Left lung (tissue), 14 donors: ENCODE measurements at places on chromosomes 1 and 21. TPM values are rescaled to one million over a fixed set of nuclear protein-coding genes. Genes with fewer than 3 reads are reported as not detected.
A peak's percentile ranks its signal among the peaks of the same experiment; 100 is the strongest.

- DNase-seq = no peak
Measured at GRCh38 chr1:157315544-157315943, 177.3 kb upstream of the ETV3 start.

- DNase-seq = no peak
Measured at GRCh38 chr21:37876561-37876960, 39.7 kb downstream of the KCNJ6 start.

DNA sequence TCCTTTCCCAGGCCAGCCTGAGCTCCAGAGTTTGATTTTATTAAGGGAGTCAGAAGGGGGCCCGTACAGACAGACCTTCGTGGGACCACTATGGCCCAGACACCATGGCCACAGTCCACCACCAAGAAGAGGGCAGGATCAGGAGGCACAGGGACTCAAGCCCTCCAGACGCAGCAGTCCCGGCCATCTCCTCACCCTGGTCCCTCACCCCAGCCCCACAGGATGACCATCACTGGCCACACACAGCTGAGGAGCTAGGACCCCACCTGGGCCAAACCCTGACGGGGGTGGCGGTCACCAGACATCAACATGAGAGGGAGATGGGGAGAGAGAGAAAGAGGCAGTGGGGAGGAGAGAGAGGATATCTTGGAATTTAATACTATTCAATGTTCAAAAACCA, 29.2 kb upstream of the AGPAT3 start:
- peak; percentile 31 for DNase-seq

- no peak for DNase-seq
Measured at GRCh38 chr1:160122978-160123495, 7.5 kb downstream of the ATP1A2 start.

DNA sequence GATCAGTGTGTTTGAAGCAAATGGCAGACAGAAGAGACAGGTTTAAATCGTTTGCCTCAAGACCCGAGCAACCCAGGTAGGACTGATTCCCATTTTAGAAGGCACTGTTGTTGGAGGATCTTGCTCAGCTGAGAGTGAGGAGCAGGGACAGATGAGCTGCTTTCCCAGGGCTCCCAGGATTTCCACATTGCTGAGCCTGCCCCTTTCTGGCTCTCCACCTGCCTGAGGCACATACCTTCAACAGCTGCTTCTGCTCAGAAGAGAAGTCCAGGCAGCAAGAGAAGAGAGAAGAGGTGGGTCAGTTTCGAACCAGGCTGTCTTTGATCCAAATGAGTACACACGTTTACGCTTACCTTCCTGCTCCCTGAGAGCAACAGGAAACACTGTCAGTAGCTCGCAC, 5.7 kb downstream of the TNNT2 start:
- DNase-seq = no peak

DNA sequence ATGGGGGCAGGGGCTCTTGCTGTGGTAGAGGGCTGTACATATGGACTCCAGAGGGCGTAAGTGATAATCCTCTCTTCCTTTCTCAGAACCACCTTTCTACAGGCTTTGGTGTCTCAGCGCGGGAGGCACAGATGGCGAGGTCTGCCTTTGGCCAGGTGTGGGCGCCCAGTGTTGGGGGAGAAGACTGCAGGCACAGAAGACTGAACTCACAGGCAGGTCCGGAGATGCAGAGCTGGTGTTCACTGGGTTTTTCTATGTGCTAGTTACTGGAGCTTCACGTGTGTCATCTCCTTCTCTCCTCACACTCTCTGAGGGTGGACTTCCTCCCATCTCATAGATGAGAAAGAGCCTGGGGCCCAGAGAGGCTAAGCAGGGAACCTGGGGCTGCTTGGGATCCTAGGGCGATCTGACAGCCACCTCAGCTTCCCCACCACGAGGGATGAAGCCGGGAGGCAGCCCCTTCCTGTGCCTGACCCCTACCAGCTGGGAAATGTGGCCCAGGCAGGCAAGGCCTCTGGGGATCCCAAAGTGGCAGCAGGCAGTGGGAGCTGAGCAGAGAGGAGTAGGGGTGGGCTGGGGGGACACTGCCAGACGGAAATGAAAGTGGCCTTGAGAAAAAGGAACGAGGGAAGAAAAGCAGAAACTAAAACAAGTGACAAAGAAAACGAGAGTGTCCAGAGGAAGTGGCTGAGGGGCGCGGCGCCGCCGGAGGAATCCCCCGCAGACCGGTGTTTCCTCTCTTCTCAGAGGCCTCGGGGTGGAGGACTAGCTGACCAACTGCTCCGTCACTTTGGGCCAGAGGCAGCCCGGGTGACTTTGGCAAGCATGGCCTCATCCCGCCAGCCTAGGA, 191.6 kb downstream of the HIVEP3 start:
- no peak for DNase-seq

- no peak for DNase-seq
Measured at GRCh38 chr1:58670181-58670580, 29.7 kb downstream of the MYSM1 start.

GRCh38 chr1:25700626-25701025, 84.0 kb downstream of the MAN1C1 start:
- no peak for DNase-seq

GRCh38 chr1:23793018-23793781, 2.3 kb downstream of the LYPLA2 start:
- no peak for DNase-seq

GRCh38 chr1:235516862-235517446, 12.7 kb upstream of the B3GALNT2 start:
- no peak for DNase-seq

DNA sequence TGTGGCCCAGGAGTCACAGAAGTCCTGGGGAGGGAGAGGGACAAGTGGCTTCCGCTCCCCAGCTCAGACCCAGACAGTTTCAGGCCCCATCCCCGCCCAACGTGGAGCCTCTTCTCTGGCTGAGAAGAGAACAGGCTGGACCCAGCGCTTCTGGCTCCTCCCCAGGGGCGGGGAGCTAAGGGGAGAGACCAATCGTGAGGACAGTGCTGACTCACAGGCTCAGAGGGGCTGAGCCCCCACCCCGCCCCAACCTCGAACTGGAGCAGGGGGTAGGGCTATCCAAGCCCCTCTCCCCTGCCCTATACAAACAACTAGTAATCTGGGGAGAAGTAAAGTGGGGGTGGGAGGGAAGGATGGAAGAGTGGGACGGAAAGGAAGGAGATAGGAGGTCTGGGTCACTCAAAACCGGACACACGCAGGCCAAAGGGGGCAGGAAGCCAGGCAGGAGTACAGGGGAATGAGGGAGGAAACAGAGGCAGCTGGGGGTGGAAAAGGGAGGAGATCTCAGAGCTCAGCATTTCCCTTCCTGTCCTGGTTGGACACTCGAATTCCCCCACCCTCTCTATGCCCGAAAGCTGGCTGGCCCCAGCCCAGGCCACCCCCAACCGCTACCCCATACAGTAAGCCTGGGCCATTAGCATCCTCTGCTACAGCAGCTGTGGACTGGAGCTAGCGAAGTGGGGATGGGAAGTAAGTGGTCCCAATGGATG, at the start of gene SHC1:
TSS of gene SHC1 (minus strand) at position 117 of the 710 bp plus-strand sequence. CDS start 221 bp downstream, outside the sequence.
- DNase-seq = peak; percentile 93

- DNase-seq = no peak
Measured at GRCh38 chr1:50279622-50280330, 143.5 kb downstream of the DMRTA2 start.

DNA sequence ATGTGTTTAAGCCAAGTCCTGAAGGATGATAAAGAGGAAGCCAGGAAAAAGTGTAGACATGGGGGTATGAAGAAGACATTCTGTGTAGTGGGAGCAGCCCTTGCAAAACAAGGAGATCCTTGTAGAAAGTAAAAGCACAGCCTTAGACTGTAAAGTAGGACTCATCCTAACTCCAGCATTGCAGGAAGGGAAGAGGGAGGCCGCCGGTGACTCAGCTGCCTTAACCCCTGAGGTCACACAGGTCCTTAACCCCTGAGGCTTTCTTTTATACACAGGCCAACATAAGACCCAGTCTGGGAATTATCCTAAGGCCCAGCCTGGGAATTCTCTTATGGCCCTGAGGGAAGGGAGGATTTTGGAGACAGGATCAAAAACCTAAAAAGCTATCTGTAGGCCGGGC, 18.0 kb downstream of the PGM1 start:
- DNase-seq = no peak

- no peak for DNase-seq
Measured at GRCh38 chr1:208521534-208521933, 277.4 kb upstream of the PLXNA2 start.

DNA sequence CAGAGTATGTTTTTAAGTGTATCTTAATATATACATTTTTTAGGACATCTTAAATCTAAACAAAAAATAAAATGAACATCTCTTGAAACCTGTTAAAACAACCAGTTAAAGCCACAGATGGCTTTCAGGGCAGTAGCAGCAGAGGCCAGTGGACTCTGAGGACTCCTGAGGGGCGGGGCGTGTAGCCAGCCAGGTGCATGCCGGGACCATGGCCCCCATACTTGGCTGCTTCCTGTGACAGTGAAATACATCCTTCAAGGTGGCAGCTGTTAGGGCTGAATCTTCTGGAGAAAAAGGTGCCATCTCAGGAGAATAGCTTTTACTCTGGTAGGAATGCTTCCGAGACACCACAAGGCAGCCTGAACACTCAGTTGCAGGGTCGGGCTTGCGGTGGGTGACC, 9.6 kb downstream of the RHOU start:
- no peak for DNase-seq

- no peak for DNase-seq
Measured at GRCh38 chr1:244283772-244284171, 167.9 kb downstream of the ADSS2 start.

DNA sequence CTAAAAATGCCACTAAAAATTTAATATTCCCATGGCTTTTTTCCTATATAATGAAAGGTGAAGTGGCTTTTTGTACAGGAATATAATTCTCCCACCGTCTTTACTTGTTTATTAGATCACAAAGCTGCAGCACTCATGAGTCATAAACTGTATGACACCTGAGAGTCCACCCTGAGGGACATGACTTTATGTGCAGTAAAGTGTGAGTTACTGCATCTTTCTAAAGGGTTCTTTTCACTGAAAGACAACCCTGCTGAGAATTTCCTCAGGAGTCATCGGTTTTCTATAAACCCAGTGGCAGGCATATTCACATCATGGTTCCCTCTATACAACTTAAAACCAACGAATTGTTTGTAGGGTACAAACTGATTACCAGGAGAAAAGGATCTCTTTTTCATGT, 77.4 kb downstream of the APP start:
- DNase-seq = no peak

- DNase-seq = no peak
Measured at GRCh38 chr1:89975540-89976125, 19.3 kb upstream of the ZNF326 start.

GRCh38 chr1:71967670-71968069, 314.7 kb downstream of the NEGR1 start:
- DNase-seq = no peak

GRCh38 chr1:233105225-233105624, 154.8 kb downstream of the NTPCR start:
- no peak for DNase-seq

- no peak for DNase-seq
Measured at GRCh38 chr1:197343663-197344273, 75.7 kb downstream of the CRB1 start.

DNA sequence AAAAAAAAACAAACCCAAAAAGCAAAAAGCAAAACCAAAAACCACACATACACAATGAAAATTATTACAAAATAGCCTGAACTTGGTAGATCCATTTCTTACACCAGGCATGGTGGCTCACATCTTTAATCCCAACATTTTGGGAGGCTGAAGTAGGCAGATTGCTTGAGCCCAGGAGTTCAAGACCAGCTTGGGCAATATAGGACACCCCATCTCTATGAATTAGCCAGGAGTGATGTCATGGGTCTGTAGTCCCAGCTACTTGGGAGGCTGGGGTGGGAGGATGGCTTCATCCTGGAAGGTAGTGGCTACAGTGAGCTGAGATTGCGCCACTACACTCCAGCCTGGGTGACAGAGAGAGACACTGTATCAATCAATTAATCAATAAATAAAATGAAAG, 42.1 kb upstream of the SCAF4 start:
- no peak for DNase-seq

DNA sequence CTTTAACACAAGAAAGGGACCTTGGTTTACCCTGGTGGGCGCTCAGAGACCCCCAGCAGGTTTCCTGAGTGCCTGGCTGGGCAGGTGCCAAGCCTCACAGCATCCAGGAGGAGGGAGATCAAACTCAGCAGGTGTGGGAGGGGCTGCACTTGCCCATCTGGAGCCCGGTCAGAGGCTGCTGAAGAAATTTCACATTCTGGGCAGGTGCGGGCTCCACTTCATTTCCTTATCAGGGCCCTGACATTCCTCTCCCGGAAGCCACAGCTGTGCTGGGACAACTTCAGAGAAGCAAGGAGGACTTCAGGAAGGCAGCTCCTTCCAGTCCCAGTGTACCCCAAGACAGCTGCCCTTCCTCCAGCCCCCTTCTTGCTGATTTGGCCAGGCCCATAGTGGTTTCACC, 82.9 kb downstream of the ITPKB start:
- DNase-seq = no peak

DNA sequence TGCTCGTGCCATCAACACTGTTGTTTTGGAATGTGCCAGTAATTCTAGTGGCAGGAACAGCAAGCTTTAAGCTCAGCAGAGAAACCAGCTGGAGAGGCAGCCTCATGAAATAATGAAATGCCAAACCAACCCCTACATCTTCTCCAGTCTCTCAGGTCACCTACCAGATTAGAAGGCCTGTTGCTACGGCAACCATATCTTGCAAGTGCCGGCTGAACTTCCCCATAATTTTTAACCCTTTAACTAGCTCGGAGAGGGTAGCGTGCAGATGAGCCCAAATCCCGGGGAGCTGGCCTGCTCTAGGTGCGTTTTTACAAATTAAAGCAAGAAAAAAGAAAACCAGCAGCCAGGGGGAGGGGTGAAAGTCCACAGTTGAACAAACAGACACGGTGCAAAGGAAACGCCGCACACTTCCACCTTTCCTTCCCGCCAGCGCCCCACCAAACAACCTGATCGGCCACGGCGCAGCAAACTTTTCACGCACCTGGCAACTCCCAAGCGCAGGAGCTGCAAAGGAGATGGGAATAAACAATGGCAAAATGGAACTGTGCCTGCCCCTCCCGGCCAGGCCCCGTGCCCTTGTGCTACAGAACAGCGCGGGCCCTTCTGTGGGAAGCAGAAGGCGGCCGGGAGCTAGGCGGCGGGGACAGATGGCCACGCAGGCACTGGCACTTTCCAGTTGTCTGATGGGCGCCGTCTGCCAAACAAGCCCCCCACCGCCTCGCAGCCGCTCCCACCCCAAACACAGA, 50.1 kb downstream of the SSBP3 start:
- no peak for DNase-seq

- no peak for DNase-seq
Measured at GRCh38 chr1:159100589-159100988, 24.0 kb upstream of the AIM2 start.

VPS72 gene
- total RNA-seq = 40.5 TPM

OSBPL9 gene
- 63.1 TPM for total RNA-seq

LGR6 gene
- 1.5 TPM for total RNA-seq

OR2T35 gene
- total RNA-seq = not detected

SLC45A3 gene
- total RNA-seq = 6.3 TPM

VWA5B1 gene
- 0.29 TPM for total RNA-seq

F5 gene
- 0.90 TPM for total RNA-seq

GNAT2 gene
- total RNA-seq = not detected

PLA2G2F gene
- not detected for total RNA-seq

CALML6 gene
- 0.67 TPM for total RNA-seq

NHLH1 gene
- 0.26 TPM for total RNA-seq

FAM72D gene
- total RNA-seq = 0.84 TPM

KCNH1 gene
- total RNA-seq = 0.08 TPM

CLCA4 gene
- not detected for total RNA-seq

HFM1 gene
- 0.73 TPM for total RNA-seq

MRPL24 gene
- 62.2 TPM for total RNA-seq

PHC2 gene
- 78.2 TPM for total RNA-seq

USH2A gene
- not detected for total RNA-seq
